ENCODE measurements at places on chromosomes 16 and 17.

GRCh38 chr17:14489986-14490385, 189.1 kb downstream of the HS3ST3B1 start:
- DNase-seq = no peak

GRCh38 chr17:34248511-34249024, 6.5 kb upstream of the CCL2 start:
- no peak for DNase-seq

- DNase-seq = no peak
Measured at GRCh38 chr17:79943347-79944241, 92.1 kb downstream of the TBC1D16 start.

DNA sequence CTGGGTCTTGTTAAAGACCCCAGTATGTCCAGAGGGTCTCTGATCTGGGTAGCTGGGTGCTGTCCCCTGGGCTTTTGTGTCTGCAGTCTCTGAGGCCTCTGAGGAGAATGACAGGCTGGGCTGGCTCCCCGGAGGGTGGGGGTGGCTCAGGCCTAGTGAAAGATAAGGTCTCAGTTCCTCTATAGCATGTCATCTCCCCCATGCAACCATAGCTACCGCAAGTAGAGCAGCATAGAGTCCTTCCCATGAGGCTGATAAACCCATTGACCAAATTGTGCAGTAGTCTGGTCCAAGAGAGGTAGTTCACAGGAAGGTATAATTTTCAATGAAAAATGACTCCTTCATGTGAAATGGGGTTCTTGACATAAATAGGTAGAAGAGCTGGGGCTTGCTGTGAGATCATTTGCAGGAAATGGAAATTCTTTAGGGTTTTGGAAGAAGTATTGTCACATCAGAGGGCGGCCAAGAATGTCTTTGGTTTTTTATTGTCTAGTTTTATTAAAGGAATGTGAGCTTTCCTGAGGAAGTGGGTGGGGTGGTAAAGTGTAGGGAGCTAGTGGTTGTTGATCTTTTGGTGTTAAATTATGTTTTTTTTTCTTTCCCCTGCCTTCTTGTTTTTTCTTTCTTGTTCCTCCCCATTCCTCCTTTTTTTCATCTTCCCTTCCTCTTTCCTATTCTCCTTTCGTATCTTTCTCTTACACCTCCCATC, 21.0 kb downstream of the SLC7A6OS start:
- peak; percentile 33 for DNase-seq

DNA sequence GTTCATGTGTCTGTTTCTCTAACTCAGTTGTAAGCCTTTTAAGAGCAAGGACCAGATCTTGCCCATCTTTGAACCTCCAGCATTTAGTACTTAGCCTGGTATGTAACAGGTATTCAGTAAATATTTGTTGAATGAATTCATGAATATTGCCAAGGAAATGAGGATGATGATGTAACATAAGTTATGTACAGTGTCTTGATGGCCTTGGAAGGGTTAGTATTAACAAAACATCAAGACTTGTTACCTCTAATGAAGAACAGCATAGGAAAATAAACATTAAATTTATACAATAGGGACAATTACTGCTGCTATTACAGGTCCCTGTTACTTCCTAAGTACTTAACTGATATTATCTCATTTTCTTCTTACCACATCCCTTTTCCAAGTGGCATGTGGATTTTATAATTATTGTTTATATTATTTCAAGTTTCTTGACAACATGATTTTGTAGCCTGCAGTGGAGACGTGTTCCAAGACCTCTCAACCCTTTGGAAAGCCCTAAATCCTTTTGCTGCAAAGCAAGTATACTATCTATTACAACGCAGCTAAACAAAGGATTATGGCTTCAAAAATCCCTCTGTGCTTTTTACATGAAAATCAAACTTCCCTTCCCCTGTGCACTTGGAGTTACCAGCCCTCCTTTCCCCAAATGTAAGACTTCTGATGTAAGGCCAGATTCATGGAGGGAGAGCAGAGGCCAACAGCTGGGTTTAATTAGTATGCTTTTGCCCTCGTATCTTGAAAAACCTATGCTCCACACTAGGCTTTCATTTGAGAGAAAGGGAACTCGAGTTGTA, 77.4 kb upstream of the SMIM36 start:
- no peak for DNase-seq

DNA sequence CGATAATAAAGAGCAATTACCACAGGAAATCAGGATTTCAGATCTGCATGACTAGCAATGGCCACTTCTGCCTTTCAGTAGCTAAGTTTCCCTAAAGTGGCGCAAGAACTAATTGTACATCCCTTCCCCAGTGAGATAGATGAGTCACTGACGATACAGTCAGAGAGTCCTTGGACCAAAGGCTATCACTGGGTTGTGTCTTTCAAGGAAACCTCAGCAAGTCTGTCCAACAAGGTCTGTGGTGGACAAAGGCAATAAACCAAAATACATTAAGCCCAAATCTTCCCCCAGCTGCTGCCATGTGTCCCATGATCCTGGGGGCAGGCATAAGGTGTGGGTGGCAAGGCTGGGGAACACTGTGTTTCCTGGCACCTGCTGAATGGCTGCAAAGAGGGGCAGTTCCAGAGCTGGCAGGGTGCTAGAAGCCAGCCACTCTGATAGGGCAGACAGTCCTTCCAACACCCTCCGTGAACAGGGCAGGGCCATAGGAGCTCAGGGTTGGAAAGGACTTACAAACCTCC, 20.5 kb upstream of the MTMR4 start:
- DNase-seq = no peak

GRCh38 chr16:72241930-72242329, 70.0 kb upstream of the PMFBP1 start:
- DNase-seq = no peak

DNA sequence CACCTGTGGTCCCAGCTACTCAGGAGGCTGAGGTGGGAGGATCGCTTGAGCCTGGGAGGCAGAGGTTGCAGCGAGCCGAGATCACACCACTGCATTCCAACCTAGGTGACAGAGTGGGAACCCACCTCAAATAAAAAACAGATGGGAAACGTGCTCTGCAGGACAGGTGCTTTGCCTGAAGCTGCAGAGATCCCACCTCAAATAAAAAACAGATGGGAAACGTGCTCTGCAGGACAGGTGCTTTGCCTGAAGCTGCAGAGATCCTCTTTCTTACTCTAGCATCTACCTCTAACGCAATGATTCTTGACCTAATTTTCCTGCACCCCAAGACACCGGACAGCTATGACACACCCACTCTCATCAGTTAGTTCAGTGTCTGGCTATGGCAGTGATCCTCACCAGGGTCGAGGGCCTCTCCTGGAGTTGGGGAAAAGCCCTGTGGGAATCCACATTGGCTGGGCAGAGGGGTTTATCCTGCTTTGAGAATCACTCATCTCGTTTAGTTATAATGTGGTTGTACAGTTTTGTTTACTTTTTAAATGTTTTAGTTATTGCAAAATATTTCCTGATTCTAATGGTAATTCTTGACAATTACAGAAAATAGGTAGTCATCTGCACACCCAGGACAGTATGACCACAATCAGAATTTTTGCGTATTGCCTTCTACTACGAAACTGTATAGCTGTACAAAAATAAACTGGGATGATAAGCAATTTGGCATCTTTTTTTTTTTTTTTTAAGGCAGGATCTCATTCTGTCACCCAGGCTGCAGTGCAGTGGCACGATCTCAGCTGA, 11.4 kb downstream of the VPS53 start:
- DNase-seq = no peak

DNA sequence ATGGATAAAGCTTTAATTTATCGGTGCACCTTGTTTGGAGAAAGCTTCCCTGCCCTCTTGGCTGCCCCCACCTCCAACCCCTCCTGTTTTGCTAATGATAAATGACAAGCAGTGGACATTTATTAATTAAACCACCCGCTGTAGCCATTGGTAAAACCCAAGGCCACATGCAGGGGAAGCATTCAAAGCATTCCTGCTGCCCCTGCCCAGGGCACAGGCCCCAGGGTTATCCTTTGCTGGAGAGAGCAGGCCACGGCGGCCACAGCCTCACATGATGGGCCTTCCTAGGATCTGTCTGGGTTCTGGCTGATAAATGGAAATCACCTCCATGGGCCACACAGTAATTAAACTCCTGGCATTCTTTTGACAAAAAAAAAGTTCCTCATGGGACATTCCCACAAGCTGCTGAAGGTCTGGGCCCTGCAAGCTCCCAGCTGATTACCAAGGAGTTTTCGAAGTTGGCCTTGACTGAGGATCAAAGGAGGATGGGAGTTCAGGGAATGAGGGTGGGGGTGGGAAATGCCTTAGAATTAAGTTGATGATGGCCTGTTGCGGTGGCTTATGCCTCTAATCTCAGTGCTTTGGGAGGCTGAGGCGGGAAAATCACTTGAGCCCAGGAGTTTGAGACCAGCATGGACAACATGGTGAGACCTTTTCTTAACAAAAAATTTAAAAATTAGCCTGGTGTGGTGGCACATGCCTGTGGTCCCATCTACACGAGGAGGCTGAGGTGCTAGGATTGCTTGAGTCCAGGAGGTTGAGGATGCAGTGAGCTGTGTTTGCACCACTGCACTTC, 35.5 kb downstream of the SOST start:
- no peak for DNase-seq

GRCh38 chr16:4347765-4348509, 3.2 kb downstream of the PAM16 start:
- no peak for DNase-seq

- DNase-seq = no peak
Measured at GRCh38 chr17:62751060-62751691, 56.9 kb downstream of the MARCHF10 start.

- no peak for DNase-seq
Measured at GRCh38 chr16:27759967-27760788, 210.2 kb downstream of the KATNIP start.

DNA sequence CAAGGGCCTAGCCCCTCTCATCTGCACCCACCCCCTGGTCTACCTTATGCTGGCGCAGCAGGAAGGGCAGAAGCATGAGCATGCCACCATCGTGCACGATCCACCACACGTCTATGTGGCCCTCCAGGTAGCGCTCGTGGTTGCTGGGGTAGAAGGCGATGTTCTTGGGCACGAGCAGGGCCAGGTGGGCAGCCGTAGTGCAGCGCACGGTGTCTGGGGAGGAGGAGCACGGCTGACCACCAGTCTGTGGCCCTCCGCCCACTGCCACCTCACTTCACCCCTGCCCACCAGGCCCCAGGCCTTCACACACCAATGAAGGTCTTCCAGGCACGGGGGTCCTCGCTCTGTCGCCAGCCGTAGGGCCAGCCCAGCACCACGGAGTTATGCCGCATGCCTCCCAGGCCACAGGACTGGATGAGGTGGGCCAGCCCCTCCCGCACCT, 2.2 kb upstream of the LCAT start:
- no peak for DNase-seq

GRCh38 chr17:54947396-54947795, 21.1 kb downstream of the COX11 start:
- DNase-seq = no peak

DNA sequence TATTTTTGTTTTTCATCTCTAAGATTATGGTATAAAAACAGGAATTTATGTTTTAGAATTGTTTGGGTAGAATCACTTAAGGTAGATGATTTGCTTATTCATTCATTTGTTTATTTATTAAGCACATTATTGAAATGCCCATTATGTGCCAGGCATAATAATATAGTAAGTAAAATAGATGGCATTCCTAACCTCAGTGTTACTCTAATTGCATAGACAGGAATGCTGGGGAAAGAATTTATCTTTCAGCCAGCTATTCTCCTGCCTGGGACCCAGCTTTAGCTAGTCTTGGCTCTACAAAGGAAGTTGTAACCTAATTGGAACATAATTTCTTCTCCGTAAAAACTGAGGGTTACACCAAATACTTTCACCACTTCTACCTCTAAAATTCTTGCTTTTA, 44.6 kb downstream of the NFAT5 start:
- no peak for DNase-seq

GRCh38 chr16:16008666-16009065, 59.2 kb downstream of the ABCC1 start:
- DNase-seq = no peak

DNA sequence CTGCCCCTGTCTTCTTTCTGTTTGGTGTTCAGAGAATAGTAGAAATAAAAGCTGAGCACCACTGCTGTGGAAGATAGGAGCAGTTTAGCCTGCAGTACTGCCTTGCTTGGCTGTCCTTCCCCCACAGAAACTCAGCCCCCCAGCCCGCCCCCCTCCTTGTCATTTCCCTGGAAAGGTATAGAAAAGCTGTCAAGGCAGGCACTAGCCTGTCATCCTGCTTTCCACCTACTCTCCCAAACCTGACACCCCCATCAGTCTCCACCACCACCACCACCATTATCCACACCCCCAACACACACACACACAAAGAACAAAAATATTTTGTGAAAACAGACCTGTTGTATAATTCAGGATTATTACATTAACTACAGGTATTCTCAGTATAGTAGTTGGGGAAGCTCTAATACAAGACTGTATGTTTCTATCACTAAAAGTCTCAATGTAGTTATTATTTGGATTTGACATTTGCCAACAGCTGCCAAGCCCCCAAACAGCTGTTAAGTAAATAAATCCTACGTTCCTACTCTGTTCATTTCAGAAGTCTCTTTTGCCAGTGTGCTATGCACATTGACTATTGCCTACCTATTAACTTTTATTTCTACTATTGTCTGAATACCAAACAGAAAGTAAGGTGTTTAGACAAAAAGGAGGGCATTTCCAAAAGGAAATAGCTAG, 128.8 kb downstream of the CYB561 start:
- no peak for DNase-seq

- DNase-seq = no peak
Measured at GRCh38 chr16:78596996-78597422, 497.6 kb downstream of the WWOX start.

- DNase-seq = no peak
Measured at GRCh38 chr17:40364906-40365305, 369 bp upstream of the GJD3 start.

DNA sequence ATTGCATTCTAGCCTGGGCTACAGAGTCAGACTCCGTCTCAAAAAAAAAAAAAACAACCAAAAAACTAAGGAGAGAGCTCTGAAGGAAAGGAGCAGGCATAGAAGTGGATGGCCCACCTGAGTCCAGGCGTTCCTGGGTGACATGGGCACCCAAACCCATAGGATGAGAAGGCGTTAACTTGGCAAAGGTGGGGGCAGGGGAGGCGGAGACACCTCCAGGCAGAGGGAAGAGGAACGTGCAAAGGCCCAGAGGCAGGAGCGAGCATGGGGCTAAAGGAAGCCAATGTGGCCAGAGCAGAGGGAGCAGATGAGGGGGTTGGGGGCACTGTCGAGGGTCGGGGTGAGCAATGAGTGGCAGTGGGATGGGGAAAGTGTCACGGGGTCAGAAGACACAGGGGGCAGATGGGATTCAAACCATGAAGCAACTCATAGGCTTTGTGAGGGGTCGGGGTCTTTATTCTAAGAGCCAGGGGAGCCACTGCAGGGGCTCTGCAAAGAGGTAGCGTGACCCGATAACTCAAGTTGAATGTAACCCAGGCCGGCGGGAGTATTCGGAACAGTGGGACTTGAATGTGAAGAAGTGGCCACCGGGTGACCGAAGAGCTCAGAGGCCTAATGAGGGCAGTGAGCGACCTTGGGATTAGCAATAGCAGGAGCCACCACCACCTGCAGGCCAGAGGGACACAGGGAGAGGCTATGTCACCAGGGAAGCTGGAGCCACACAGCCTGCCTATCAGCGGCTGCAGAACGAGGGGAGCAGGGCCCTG, 11.8 kb downstream of the TTYH2 start:
- DNase-seq = no peak

GRCh38 chr16:77963185-77964044, 58.9 kb upstream of the CLEC3A start:
- DNase-seq = no peak

- no peak for DNase-seq
Measured at GRCh38 chr16:50306287-50306686, 39.9 kb downstream of the ADCY7 start.
